AG04450 (cell line): ENCODE measurements at places on chromosomes 12 and 14.

- peak; percentile 54 for DNase-seq
Measured at GRCh38 chr14:32507029-32507984, 178.2 kb downstream of the AKAP6 start.

DNA sequence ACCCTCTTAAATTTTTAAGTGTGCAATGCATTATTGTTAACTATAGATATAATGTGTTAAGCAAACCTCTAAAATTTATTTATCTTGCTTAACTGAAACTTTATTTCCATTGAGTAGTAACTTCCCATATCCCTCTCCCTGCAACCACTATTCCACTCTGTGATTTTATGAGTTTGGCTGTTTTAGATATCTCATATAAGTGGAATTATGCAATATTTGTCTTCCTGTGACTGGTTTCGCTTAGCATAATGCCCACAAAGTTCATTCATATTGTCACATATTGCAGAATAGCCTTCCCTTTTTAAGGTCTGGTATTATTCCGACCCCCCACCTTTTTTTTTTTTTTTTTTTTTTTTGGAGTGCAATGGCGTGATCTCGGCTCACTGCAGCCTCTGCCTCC lies 247.6 kb downstream of the EMP1 start:
- no peak for DNase-seq

GRCh38 chr12:124760560-124760959 lies 103.1 kb downstream of the SCARB1 start:
- no peak for DNase-seq

GRCh38 chr14:97878727-97879126 lies 1081.5 kb downstream of the VRK1 start:
- DNase-seq: no peak

DNA sequence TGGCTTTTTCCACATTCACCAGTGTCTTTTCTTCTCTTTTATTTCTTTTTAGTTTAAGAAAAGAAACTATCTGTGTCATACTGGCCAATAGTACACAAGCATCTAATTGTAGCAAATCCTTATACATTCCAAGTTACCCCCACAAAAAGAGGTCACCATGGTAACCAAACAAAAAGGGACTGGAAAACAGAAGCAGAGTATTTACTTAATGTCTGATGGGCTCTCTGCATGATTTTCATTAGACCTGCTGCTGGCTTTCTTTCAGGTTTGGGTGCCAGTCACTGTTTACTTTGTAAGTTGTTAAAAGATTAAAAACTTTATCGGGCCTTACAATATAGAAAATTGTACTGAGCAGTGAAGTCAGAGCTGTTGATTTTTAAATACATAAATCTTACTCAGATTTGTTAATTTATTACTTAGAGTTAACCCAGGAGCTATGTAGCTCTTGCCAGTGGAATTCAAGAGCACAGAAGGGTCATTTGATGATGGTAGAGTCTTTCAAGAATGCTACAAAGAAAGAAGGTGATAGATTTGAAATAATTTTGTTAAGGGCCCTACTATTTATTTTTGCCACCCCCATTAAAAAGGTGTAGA lies 123.9 kb downstream of the BRMS1L start:
- DNase-seq: no peak

GRCh38 chr12:71440345-71440762 lies 756 bp downstream of the LGR5 start:
- no peak for DNase-seq

GRCh38 chr12:21065845-21066244 lies 65.1 kb upstream of the SLCO1B1 start:
- no peak for DNase-seq

GRCh38 chr12:118685983-118686607 lies 295.2 kb upstream of the SRRM4 start:
- no peak for DNase-seq

DNA sequence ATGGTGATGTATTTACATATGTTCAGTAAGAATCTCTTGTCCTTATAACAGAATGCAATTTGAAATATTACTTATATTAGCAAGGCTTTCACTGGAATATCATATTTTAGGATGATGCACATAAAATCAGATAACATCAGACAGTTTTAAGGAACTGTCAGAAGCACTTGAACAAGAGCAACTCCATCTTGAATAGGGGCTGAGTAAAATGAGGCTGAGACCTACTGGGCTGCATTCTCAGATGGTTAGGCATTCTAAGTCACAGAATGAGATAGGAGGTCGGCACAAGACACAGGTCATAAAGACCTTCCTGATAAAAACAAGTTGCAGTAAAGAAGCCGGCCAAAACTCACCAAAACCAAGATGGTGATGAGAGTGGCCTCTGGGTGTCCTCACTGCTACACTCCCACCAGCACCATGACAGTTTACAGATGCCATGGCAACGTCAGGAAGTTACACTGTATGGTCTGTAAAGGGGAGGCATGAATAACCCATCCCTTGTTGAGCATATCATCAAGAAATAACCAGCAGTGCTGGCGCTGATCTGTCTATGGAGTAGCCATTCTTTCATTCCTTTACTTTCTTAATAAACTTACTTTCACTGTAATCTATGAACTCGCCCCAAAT lies 27.6 kb upstream of the ETV6 start:
- no peak for DNase-seq

DNA sequence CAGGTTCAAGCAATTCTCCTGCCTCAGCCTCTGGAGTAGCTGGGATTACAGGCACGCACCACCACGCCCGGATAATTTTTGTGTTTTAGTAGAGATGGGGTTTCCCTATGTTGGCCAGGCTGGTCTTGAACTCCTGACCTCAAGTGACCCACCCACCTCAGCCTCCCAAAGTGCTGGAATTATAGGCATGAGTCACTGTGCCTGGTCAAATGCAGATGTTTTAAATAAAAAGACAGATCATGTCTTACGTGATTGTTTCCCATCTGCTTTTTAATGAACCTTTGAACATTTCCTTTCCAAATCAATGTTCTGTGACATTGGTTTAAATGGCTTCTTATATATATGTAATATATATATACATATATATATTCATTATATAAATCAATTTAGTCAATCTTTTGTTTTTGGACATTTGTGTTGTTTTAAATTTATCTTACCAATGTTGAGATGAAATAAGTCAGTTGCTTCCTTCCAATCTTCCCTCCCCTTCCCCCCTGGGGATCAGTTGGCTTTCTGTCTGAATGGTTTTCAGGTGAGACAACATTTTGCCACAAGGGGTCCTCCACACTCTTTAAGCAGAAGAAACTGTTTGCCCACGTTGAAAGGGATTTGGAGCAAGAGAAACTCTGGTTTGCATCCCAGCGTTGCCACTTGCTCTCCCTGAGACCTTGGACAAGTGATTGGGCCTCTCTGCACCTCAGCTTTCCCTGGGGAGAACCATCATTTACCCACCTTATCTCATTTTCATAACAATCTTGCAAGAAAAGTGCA lies 47.6 kb upstream of the RBM19 start:
- DNase-seq: peak; percentile 7

DNA sequence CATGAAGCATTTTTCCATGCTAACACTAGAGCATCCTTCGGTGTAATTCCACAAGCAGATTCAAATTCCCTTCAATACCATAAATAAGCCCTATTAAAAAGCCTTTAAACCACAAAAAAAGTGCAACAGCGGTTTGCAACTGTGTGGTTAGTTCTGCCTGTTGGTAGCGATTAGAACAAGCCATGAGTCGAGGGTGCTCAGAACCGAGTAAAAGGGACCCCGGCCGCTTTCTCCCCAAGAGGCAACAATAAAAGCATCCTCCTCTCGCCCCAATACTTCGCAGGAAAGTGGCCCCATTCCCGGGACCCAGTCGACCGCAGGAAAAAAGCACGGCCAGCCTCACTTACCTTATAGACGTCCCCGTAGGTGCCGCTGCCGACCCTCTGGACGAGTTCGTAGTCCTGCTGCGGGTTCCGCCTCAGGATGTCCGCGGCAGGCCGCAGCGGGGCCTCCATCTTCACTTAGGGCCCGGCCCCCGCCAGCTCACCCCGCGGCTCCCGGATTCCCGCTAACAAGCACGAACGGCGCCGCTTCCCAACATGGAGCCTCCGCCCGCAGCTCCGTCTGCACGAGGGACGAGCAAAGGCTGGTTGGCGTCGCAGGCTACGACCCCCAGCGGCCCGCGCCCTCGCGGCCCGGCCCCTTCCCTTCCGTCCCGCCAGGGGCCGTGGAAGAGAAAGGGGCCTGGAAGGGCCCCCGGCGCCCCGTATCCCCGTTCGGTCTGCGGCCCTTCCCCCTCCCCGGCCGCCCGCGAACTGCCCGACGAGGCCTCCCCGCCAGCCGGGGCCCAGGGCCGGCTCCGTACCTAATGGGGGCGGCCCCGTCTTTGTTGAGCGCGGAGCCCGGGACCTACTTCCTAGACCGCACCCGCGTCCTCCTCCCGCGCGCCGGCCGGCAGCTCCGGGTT lies 521 bp downstream of the MAP4K5 start:
- no peak for DNase-seq

DNA sequence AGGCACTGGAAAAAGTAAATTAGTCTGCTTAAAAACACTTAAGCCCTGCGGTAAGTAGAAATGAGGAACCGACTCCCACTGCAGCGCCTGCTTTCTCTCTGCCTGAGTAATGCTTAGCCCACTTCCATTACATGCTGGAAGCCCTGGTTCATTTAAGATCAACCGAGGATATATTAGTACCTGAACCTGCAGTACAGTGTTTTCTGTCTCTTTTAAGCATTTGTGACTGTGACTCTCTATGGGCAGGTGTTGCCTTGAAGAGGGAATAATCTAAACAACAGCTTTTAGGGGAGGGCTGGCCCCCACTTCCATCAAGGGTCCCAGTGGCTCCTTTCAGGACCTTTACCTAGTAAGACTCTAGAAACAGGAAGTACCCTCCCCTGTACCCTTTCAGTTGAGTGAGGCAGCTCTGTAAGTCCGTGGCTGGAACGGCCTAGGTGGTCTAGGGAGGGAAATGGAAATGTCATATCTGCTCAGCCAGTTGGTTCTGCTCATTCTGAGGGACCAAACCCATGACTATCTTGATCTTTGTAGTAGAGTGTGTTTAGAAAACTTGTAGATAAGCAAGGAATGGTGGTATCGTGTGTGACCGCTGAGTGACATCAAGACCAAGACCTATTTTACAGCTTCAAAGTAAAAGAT lies 56.2 kb downstream of the FNTB start:
- DNase-seq: no peak

- DNase-seq: no peak
Measured at GRCh38 chr14:77102154-77102553, 4.1 kb downstream of the CIPC start.

DNA sequence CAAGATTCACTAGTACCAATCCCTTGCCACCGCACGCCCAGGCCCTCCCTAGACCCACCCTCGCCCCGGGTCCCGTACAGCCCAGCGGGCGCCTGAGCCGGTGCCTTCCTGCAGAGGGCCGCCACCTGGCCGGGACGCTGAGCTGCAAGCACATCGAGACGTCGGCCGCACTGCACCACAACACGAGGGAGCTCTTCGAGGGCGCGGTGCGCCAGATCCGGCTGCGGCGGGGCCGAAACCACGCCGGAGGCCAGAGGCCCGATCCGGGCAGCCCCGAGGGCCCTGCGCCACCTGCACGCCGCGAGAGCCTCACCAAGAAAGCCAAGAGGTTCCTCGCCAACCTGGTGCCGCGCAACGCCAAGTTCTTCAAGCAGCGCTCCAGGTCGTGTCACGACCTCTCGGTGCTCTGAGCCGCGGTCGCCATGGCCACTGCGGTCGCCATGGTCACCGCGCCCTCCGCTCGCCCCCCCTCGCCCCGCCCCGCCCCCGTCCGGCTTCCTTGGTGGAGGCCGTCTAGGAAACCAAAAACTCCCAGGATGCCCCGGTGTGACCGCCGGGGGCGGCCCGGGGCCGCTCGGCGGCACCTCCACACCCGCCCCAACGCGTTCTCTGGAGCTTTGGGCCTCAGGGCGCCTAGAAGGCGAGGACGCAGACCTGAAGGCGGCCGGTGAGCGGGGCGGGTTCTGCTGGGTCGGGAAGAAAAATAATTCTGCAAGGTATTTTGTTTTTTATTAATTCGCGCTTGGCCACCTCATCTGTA lies 3.7 kb downstream of the REM2 start:
- DNase-seq: no peak

GRCh38 chr14:104528496-104528895 lies 51.1 kb upstream of the C14orf180 start:
- DNase-seq: no peak

GRCh38 chr12:29066011-29066588 lies 83.0 kb upstream of the FAR2 start:
- DNase-seq: no peak

DNA sequence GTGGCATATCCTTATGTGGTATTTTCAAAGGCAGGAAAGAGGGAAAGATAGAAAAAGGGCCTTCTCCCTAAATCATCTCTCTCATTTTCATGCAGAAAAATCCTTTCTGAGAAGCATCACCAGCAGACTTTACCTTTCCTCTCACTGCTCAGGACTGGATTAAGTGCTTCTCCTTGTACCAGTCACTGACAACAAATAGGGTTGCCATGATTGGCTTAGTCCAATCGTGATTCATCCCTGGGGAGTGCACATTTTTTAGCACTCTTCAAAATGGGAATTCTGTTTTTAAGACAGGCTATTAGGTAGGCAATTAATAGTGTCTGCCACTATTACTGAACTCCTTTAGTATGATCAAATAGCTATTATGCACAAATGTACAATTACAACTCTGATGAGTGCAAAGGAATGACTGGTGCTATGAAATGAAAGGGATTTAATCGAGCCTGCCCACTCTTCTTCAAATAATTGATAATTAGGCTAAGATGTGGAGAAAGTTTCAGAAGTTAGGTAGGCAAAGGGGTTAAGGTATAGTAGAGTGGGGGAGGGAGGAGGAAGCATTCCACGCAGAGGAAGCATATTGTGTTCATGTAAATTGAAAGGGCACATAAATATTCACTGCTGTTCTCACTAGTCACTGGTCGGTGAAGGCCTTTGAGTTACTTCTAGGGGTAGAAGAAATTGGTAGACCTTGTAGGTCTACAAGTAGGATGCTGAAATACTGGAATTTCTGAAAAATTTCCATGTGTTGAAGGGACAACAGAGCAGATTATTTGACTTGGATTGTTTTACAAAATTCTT lies 84.0 kb downstream of the MSRB3 start:
- DNase-seq: no peak

GRCh38 chr12:105502426-105502930 lies 172.0 kb downstream of the C12orf75 start:
- DNase-seq: no peak

DNA sequence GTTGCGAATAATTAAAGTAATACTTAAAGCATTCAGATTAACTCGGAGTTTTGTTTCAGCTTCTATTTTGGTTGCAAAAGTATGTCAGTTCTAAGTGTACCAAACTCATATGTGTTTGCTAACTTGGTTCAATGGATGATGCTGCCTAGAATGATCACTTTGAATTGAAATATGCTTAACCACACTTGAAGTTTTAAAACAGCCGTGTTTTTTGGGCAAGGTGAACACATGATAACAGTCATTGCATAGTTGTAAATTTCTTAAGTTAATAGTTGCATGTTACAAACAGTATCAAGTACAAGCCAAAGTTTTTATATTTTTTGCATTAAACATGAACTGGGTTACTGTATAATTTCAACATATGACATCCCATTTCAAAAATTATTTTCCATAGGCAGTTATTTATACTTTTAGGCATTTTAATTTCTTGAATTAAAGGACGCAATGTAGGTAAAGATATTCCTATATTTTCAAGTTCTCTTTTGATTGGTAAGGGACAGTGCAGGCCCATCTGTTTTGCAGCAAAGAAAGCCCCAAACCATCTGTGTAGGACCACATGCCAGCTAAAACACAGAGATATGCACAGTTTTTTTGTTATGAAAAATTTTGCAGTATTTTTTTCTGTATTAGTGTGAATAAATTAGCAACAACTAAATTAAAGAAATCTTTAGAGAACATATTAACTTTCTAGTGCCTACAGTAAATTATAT lies 575.5 kb downstream of the PRKD1 start:
- no peak for DNase-seq

- no peak for DNase-seq
Measured at GRCh38 chr12:95611676-95612309, 60.5 kb upstream of the USP44 start.

GRCh38 chr12:28184375-28184774 lies 5.9 kb upstream of the CCDC91 start:
- no peak for DNase-seq
